SW 1271 (cell line): ENCODE measurements at places on chromosomes 11 and 22.

DNA sequence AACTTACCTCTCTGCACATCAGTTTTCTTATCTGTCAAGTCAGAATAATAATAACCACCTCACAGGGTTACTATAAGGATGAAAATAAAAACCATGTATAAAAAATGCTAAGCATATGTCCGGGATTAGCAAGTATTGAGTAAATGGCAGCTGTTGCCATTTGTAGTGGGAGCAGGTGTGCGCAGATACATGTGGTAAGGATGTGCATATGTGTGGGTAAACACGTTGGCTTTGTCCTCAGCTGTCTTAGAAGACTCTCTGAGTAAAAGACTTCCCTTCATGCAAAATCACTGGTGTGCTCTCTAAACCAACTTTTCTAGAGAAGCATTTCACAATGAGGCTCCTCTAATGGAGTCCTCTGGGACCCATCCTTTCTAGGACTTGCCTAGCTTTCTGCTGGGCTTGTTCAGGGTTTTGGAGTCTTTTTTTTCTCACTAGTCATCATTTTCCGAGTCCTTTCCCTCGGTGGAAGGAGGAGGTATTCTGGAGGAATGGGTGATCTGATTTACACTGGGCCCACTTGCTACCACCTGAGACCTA is 62.4 kb downstream of the NELL1 start:
- DNase-seq = no peak

DNA sequence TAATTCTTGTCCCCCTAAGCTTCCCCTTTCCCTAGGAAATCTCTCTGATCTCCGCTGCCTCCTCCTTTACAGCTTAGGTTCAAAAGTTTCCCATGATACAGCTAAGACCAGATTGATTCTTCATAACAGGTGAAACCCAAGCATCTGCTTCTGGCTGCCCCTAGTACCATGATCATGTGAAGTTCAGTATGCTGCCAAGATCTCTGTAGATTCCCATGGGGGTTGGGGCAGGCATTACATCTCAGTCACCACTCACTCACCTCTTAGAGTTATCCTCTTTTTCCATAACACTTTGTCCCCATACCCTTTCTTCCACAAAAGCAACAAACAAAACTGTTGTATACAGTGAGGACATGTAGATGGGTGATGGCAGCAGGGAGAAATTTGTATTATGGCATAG is 44.0 kb downstream of the RRP8 start:
- DNase-seq = no peak

- no peak for DNase-seq
Measured at GRCh38 chr11:24944891-24945290, 448.0 kb downstream of the LUZP2 start.

DNA sequence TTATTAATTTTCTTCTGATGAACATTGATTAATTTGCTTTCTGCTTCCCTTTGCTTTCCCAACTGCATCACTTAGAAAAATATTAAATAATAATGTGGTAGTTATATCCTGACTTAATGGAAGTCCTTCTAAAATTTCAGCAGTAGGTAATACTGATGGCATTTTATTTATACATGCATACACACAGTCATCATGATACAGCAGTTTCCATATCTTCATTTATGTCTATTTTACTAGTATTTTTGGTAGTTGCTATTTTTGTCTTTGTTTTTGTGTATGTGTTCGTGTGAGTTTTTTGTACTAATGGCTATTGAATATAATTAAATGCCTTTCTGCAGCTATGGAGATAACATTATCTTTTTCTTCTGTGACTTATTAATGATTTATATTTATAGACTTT is 484.7 kb upstream of the CNTN5 start:
- no peak for DNase-seq

- no peak for DNase-seq
Measured at GRCh38 chr11:106724293-106724892, 293.9 kb downstream of the GUCY1A2 start.

DNA sequence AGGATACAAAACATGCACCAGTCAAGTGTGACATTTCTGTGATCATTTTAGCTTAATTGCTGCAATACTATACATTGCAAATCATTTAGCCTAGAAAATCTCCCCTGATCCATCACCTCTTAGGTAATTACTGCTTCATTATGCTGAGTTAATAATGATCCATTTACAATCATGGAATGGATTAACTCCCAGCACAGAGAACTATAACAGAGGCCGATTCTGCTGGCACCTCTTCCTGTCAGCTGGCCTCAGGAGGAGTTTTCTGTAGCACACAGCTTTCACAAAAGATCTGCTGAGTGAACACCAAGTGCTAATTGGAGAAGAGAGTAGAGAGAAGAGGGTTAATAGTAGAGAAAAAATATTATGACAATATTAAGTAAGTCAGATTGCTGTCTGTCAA is 591.8 kb upstream of the KIRREL3 start:
- DNase-seq = no peak
